ENCODE measurements at places on chromosomes 3 and 15. TPM values are rescaled to one million over a fixed set of nuclear protein-coding genes. Genes with fewer than 3 reads are reported as not detected.

GRCh38 chr3:186886202-186886981 lies 43.9 kb downstream of the ADIPOQ start:
- no peak for DNase-seq

- DNase-seq, result no peak
These were observed 9.9 kb upstream of the KCNMB2 start for GRCh38 chr3:178526291-178526690.

GRCh38 chr3:178785961-178786360 lies 249.7 kb downstream of the KCNMB2 start:
- DNase-seq, result no peak

CHRD gene
- total RNA-seq, result not detected

DNA sequence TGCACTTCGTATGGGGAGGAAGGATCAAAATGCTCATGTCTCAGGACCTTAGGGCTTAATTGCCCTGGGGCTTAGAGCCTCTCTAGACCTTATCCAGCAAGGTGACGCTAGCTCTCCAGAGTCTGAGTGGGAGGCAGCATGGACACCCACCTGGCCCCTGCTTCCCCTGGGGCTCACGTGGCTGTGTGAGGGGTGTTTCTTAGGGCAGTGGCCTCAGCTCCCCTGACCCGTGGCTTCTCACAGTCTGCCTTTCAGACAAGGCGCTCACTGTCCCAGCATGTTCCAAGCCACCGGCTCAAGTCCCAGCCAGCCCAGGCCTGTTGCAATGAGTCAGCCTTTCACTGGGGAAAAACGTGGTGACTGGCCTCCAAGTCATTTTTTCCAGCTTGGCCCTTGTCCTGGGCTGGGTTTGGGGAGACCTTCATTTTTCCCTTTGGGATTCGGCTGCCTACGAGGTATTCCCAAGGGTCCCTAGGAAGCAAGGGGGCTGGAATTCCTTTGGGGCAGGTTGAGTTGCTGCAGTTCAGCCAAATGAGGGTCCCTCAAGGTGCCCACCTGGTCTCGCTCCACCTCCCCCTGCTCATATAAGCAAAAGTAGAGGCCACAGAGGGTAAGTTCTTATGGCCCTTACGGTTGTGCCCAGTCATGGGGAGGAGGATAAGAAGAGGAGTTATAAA lies 15.7 kb downstream of the BHLHE40 start:
- DNase-seq, result no peak

DNA sequence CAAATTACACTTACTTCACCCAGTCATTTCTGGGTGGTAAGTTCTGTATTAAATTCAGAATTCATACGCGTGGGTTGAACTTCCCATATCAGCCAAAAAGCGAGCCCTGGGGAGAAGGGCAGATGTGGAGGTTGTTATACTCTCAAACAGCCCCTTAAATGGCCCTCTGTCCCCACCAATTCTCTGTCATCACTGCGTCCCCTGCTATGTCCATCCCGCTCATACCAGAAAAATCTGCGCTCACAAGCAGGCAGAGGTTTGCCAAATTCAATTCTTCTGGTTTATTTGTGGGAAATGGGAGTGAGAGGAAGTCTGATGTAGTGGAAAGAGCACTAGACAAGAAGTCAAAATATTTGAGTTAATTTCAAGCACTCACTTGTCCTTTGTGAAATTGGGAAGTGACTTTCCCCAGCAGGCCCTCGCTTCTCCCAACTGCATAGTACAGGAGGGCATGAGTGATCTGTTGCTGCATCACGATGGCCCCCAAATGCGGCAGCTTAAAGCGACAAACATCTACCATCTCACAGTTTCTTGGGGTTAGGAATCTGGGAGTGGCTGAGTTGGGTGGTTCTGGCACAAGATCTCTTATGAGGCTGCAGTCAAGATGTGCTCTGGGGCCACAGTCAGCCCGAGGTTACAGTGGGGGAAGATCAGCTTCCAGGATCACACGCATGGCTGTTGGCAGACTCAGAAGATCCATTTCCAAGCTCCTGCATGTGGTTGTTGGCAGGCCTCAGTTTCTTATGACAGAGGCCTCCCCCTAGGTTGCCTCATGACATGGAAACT lies 67.7 kb downstream of the CPN2 start:
- DNase-seq, result peak; percentile 20

- no peak for DNase-seq
These were observed 49.7 kb downstream of the KLHL25 start for GRCh38 chr15:85745023-85745422.

DNA sequence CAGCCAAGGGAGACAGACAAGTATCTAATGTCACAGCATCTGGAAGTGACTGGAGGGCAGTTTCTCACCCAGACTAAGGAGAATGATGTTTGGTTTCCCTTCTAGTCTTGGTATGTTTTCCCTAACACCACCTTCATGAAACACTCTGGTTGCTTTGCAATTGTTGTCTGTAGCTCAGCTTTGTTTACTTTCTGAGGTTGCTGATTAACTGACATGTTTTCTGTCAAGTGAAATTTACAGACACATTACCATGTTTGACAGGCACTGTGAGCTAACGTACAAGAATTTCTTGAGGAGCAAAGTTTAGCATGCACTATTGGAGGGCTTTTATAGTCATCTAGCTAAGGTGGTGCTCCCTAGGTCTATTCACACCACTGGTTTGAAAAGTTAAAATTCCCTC lies 131.6 kb upstream of the NECTIN3 start:
- DNase-seq, result no peak

- no peak for DNase-seq
These were observed 29.1 kb downstream of the GPR15 start for GRCh38 chr3:98560911-98561310.

- DNase-seq, result no peak
These were observed 26.2 kb downstream of the IFT80 start for GRCh38 chr3:160372780-160373179.

KCNAB1 gene
- not detected for total RNA-seq

GRCh38 chr3:152969557-152970300 lies 134.8 kb downstream of the P2RY1 start:
- no peak for DNase-seq

GRCh38 chr3:15977090-15977489 lies 179.3 kb upstream of the ANKRD28 start:
- DNase-seq, result no peak

- DNase-seq, result no peak
These were observed 35.9 kb downstream of the UNC13C start for GRCh38 chr15:54014067-54014655.

DNA sequence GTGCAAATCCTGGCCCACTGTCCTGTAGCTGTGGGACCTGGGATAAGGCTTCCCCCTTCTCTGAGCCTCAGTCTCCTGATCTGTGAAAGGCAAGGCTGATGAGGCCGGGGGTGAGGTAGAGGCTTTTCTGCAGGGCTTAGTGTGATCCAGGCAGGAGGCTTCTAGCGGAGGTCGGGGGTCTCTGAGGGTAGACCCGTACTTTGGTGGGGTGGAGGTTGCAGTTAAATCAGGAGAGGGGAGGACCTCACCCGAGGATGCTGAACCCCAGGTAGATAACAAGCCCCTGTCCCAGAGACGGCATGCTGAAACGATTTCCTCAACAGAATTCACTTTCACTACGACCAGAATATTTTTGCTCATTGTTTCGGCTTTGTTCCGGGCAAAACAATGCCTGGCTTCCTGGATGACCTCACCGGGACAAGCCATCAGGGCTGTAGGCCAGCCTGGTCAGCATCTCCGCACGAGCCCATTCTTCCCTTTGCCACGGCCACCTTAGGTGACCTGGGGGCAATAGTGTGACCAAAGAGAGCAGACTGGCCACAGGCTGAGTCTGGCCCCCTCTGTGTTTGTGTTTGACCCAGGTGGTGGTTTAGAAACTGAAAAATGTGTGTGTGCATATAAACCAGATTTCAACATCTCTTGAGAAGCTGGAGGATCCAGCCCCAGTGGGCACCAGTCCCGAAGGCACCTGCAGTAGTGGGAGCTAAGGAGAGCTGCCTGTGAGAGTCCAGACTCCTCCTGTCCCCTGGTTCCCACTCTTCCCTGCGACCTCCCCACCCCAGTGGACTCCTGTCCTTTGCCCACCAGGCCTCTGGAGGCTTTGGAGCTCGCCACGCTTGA lies 33.0 kb downstream of the SLC6A6 start:
- no peak for DNase-seq

GRCh38 chr3:15326037-15326436 lies 6.3 kb downstream of the SH3BP5 start:
- DNase-seq, result no peak

CILP gene
- 0.04 TPM for total RNA-seq

- no peak for DNase-seq
These were observed 60.8 kb upstream of the RNU6-1 start for GRCh38 chr15:67900621-67901147.

CAPN3 gene
- 4.3 TPM for total RNA-seq
